Pulmonary artery endothelial cell (primary cell): ENCODE measurements at places on chromosomes 7 and 10. TPM values are rescaled to one million over a fixed set of nuclear protein-coding genes. Genes with fewer than 3 reads are reported as not detected.

DNA sequence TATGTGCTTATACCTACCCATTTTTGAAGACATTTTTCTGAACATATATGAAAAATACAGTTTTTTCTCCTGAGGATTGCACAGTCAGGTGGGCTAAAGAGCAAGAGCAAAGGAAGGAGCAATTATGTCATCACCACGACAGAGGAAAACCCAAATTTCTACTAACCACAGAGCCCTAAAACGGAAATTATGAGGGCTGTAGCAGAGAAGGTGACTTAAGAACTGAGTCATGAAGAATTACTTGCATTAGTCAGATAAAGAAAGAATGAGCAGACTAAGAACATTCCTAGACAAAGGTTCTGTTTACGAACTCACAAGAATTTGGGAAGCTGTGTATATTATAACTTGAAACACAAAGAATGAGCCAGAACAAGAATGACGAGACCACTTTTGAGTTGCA is 974.4 kb downstream of the NXPH1 start:
- DNase-seq: no peak

DNA sequence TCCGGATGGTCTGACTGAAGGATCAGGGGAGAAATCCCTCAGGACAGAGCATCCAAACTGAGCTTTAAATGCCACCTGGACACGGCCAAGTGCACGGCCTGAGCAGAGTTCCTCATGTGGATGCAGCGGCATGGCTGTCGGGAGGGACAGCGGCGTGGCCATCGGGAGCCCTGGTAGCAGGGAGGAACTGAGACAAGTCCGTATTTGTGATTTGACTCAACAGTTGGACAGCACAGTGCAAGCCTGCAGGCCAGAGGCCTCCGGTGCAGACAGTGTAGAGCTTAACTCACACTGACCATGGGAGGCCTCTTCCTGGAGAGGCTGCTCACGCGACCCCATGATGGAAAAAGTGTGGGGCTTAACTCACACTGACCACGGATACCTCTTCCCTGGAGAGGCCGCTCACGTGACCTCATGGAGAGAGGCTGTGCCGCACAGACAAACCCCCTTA is 207.4 kb downstream of the DIP2C start:
- no peak for DNase-seq

The DLX6 gene
- total RNA-seq: not detected in 2 replicates

- no peak for DNase-seq
These were observed 1.1 kb downstream of the RASSF4 start for GRCh38 chr10:44960482-44961229.

DNA sequence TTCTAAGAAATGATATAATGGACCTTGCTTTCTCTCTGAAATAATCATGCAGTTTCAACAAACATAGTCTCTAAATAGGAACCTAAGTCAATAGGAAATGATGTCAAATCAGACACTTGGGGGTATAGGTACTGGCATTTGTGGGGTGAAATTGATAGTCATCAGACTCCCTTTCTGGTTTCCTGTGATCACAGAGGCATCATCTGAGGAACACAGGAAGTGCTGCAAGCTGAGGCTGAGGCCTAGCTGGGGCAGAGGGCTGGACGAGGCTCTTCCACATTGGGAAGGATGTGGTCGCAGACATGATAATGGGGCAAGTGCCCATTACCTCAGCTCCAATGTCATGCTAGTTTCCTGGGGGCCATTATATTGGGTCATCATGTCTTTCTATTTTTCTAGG is 33.5 kb upstream of the TARP start:
- no peak for DNase-seq

The ASB10 gene
- not detected in 2 replicates for total RNA-seq

DNA sequence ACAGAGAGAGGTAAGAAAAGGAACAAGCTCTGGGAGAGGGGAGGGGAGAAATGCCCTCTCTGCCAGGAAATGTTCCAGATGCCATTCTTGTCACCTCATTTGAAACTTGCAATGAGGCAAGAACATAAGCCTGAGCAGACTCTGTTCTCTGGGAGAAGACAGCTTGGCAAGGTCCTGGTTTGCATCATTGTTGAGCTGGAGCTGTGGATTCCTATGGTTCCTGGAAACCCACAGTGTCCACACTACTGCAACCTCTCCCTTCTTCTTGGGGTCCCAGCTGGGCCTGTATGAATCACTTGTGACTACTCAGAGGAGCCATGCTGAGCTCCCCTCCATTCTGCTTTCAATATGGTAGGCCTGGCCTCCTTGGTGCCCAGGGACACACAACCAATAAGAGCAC is 60.8 kb upstream of the HECTD2 start:
- DNase-seq: peak; percentile 48

DNA sequence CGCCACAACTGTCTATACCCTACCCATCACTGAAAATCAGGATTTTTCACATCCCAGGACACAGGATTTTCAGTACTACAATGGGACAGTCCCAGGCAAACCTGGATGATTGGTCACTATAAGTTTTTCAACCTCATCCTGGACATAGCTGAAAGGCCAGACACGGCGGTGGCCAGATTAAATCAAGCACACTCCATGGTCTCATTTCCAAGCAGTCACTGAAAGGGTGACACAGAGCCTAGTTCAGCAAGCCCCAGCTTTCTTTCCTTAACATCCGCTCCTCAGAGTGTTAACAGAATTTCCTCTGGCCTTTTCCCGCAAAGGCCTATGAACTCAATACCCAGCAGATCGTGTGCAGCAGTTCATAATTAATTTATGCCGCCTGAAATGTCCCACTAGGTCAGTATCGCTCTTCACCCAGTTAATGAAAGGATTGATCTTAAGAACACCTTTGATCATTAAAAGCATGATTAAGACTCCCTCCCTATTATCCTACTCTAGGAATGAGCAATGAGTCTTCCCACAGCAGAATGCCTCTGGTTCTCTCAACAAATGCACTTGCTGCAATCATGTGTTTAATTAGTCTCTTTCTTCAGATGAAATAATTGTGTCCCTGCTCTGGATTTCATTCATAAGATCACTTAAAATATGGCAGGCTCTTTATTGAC is 104.0 kb upstream of the NANOS1 start:
- no peak for DNase-seq

GRCh38 chr10:23820792-23821191 is 381.9 kb downstream of the OTUD1 start:
- DNase-seq: no peak

DNA sequence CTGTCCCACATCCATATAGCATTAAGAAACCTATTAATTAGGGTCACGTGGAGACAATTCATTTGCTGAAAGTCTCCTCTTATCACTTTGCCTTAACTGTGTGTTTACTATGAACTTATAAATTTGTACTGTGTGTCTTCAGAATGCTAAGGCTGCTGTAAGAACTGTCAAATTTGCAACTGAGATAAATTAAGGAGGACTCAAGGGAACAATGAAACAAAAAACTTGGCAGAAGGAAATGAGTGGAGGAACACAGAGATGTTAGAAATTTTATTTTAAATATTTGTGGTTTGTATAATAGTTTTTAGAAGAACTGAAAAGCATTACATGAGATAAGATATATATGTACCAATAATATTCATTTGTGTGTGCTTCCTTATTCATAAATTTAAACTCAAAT is 1005.3 kb upstream of the SORCS1 start:
- no peak for DNase-seq

DNA sequence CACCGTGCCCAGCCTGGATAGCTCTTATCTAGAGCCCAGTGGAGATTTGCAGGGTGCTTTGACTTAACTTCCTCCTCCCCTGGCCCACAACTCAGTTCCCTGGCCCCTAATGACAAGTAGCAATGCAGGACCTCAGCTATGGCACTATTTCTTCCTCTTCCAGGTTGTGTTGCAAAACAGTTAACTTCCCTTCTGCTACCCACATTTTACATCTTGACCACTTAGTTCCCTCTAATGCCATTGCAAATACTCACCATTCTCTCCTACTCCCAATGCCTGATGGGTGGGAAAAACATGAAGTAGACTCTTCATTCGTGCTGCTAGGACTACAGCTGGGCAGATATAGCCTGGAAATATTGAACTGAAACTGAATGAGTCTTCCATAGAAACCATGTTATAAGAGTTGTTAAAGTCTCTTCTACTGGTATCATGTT is 39.1 kb upstream of the FGL2 start:
- DNase-seq: no peak

DNA sequence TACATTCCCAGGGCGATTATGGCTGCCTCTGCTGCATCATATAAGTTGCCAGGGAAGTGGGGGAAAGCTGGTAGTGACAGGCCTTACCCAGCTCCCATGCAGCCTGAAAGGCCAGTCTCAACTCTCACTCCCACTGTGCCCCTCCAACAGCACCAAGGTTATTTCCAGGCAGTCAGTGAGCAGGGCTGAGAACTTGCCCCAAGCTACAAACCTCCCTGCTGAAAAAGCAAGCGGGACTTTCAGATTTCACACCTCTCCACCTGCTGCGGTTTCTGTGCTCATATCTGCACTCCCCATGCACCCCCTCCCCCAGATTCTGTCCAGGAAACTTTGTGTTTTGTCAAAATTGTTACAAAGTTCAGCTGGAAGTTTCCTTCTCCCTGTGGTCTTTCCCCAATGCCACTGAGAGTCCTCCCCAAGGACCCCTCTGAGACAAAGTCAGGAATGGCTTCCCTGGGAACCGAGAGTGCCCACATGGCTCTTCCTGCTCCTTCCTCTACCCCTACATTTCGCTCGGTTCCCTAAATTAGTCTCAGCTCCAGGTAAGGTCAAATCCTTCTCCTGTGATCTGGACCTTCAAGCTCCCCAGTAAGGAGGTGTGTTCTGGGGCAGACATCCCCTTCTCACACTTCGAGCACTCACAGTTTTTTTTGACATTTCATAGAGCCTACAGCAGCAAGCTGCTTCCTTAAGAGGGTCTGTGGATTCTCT is 25.3 kb upstream of the WNT2 start:
- no peak for DNase-seq

The ADARB2 gene
- total RNA-seq: not detected in 2 replicates

The SORBS1 gene
- total RNA-seq: 0.26 and 3.9 TPM in 2 replicates

DNA sequence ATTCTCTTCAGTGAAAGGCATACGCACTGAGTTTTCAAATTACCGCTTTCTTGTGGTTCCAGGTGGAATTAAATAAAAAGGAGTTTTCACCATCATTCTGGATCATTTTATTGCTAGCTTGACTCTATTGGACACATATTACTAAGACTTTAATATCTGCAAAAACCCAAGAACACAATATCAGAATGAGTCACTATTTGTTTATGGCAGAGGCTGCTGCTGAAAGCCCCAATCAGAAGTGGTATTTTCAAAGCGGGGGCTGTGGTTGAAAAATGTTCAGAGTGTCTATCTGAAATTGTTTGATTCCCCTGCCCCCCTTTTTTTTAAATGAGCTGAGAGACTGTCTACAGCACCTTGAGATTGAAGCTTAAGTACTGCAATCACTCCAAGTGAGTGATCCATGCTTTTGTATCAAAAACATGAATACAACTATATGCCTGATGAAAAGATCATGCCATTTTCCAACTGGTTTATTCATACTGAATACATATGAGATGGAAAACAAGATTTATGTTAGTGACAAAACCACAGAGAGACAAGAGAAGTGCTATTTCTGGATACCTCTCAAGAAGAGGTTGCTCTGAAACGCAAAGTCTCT is 376.4 kb downstream of the HTR7 start:
- DNase-seq: no peak

DNA sequence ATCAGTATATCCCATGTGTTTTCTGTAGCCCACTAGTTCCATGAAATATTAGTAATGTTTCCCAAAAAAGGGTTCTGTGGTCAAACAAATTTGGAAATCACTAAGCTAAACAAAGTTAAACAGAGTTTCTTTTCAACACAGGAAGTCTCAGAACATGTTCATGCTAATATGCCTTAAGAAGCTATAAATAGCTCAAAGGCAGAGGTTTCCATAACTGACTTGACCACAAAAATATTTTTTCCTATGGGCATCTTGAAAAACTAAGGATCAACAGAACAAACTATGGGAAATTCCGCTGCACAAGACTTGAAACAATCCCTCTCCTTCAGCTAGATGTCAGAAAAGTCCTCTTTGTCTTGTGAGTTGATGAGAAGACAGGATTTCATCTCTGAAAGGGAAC is 59.7 kb downstream of the SEM1 start:
- no peak for DNase-seq

The SPDYE1 gene
- not detected in 2 replicates for total RNA-seq

The COL28A1 gene
- total RNA-seq: not detected in 2 replicates
